ENCODE measurements at places on chromosomes 13 and 19. TPM values are rescaled to one million over a fixed set of nuclear protein-coding genes. Genes with fewer than 3 reads are reported as not detected.
A peak's percentile ranks its signal among the peaks of the same experiment; 100 is the strongest.

Gene FLT1
- total RNA-seq = 12.6 TPM

Gene NLRP9
- total RNA-seq = not detected

Gene SBK3
- not detected for total RNA-seq

Gene CCDC106
- total RNA-seq = 13.5 TPM

Gene NLRP4
- not detected for total RNA-seq

Gene APOC1
- 6,817 TPM for total RNA-seq

Gene APOC4
- 297 TPM for total RNA-seq

Gene GJB6
- total RNA-seq = not detected

Gene HSH2D
- 0.86 TPM for total RNA-seq

Gene ZNF599
- 2.6 TPM for total RNA-seq

DNA sequence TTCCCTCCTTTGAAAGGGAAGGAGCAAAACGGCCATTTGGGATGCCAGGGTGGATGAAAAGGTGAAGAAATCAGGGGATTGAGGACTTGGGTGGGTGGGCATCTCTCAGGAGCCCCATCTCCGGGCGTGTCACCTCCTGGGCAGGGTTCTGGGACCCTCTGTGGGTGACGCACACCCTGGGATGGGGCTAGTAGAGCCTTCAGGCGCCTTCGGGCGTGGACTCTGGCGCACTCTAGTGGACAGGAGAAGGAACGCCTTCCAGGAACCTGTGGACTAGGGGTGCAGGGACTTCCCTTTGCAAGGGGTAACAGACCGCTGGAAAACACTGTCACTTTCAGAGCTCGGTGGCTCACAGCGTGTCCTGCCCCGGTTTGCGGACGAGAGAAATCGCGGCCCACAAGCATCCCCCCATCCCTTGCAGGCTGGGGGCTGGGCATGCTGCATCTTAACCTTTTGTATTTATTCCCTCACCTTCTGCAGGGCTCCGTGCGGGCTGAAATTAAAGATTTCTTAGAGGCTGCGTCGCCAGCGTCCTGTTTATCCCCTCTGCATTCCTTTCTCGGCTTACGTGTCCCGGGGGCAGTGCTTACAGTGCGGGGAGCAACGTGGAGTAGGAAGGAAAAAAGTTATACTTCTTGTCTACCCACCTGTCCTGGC, 15.2 kb upstream of the S1PR4 start:
- peak; percentile 66 for DNase-seq

- DNase-seq = no peak
Observed at GRCh38 chr13:98483601-98484288, 93.2 kb downstream of the STK24 start.

DNA sequence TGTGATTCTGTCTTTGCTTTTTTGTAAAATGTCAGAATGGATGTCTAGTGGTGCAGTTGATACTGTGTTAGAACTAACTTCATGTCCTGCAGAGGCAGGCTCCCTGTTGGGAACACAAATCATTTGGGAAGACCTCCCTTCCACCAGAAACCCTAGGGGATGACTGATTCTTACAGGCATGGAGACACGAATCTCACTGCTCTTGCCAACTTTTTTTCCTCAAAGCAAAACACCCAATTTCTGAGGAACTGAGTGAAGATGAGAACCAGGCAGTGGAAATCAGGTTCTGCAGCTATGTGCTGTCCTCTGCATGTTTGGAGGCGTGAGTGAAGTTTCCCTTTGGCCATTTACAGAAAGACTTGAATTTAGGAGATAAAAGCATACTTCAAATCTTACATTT, 87.5 kb upstream of the CSNK1A1L start:
- DNase-seq = no peak

GRCh38 chr13:108859197-108860012, 230.0 kb downstream of the MYO16 start:
- DNase-seq = no peak

- DNase-seq = no peak
Observed at GRCh38 chr13:113413178-113413897, 40.0 kb downstream of the ADPRHL1 start.

- DNase-seq = no peak
Observed at GRCh38 chr13:86848716-86849115, 822.5 kb upstream of the SLITRK5 start.

- no peak for DNase-seq
Observed at GRCh38 chr13:80871481-80871880, 530.6 kb upstream of the SPRY2 start.

DNA sequence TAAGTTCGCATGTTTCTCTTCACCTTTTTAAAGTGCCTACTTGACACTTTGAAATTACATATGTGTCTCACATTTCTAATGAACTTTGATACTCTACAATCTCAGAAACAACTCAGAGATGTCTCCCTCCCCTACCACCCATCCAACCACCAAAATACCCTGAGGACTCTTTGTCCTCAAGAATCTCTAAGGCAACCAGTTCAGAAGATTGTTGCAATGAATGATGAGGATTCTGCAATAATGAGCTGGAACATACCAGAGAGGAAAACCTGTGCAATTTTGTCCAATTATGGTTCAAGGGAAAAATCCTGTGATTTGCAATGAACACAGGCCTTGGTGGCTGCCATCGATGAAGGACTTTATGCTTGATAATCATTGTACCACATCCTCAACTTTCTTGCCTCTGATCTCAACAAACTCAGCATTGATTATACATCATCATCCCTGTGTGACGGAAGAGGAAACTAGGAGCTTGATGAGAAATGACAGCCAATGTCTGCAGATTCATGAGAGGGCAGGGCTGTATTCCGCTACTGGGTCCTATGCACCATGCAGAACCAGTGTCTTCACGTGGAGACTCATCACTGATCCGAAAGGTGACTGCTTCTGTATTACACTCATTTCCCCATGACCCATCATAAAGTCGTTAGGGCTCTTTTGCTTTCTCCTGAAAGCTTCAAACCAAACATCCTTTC, 1.1 kb downstream of the FPR1 start:
- no peak for DNase-seq

DNA sequence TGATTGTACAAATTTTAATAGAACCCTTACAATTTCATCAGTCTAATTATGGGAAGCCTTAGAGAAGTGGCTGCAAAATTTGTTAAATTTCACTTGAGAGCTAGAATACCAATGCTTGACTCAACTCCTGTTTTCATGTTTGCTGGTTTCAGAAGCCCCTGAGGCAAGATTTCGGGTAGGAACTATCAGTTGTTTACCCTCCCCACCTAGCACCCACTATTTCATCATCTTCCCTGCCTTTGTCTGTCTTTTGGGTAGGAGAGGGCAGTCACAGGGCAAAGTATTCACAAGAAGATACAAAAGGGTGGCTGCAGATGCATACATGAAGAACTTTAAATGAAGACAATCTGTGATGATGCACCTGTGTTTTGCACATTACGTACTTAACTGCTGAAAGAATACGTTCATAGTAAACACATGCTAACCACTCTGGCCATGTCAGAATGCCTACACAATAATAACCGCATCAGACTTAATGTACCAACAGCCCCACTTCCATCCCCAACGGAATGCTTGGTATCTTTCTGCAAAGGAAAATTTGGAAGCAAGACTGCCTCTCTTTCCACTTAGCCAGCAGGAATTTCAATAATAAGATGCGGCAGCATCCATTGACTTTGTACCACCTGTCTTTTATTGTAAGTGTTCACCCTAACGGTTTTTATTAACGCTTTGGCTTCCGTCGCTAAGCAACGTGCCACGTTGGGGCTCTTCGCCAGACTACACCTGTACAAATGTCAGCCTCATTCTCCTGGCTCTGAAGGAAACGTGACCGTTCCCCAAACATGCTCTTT, 30.4 kb downstream of the TPT1 start:
- DNase-seq = no peak

DNA sequence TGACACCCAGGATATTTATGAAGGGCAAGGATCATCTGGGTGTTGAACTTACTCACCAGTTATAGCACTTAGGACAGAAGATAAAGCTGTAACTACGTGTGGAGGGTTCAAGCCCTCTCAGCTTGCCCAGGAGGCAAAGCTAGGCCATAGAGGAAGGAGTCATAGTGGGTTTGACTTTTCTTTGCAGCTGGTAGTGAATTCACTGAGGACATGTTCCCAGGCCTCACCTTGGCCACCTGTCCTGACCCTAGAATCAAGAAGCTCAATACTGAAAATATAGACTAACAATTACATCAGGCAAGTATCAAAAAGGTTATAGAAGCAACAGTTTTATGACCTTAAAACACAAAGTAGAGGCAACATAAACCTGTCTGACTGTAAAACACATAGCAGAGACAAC, 1207.7 kb downstream of the SLITRK1 start:
- no peak for DNase-seq

DNA sequence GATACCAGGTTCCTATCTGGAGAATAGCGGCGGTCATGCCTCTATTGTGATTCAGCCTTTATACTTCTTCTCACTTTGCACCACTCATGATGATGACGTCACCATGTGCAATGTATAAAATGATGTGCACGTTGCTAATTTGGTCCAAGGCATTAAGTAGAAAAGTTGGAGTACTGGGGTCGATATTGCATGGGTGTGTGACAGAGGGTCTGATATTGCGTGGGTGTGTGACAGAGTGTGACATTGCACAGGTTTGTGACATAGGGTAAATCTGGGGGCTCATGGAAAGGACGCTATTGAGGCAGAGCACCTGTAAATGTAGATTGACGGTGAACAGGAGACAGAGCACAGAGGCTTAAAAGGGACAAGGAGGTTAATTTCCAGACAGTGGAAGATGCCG, 4.5 kb upstream of the VN1R4 start:
- no peak for DNase-seq

DNA sequence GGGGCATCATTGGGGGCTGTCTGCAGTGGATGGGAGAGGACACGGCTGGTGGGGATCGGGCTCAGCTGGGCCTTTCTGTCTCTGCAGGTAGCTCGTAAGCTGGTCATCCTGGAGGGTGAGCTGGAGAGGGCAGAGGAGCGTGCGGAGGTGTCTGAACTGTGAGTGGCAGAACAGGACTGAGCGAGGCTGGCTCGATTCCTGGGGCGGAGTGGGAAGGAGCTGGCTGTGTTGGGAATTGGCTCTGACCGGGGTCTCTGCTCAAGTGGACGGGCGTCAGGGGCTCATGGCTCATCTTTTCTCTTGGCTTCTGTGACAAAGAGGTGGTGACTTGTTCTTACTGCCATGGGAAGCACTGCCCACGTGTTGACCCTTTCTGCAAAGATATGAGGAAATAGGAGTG, 11.6 kb downstream of the TPM4 start:
- no peak for DNase-seq

DNA sequence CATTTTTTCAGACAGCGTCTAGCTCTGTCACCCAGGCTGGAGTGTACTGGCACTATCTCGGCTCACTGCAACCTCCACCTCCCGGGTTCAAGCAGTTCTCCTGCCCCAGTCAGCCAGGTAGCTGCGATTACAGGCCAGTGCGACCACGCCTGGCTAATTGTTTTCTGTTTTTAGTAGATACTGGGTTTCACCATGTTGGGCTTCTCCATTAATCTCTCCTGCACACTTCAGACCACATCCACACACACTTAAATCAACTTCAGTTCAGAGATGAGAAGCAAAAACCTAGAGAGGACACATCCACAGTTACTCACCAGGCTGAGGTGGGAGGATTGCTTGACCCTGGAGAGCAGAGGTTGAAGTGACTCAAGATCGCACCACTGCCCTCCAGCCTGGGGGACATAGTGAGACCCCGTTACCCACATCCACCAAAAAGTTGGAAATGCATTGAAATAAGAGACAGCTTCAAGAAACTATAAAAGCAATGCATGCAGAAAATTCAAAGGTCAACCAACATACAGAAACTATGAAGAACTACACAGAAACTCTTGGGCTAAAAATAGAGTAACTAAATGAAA, 42.3 kb downstream of the ZNF611 start:
- DNase-seq = no peak

DNA sequence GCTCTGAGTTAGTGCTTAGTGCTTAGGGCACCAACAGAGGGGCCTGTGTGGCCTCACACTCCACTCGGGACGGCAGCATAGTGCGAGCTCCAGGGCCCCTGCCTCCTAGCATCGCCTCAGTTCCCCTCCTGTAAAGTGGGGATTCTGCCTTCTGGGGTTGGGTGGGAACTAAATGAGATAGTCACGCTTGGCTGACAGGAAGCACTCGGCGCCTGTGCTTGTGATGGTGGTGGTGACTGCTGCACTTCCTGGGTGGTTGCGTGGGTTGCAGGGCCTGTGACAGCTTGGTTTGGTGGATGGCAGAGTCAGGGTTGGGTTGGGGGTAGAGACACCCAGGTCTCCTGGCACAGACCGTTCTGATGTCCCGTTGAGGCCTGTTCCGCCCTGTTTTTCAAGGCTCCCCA, 7.7 kb downstream of the PLEKHF1 start:
- no peak for DNase-seq

- DNase-seq = no peak
Observed at GRCh38 chr13:26376430-26376829, 122.5 kb downstream of the CDK8 start.

DNA sequence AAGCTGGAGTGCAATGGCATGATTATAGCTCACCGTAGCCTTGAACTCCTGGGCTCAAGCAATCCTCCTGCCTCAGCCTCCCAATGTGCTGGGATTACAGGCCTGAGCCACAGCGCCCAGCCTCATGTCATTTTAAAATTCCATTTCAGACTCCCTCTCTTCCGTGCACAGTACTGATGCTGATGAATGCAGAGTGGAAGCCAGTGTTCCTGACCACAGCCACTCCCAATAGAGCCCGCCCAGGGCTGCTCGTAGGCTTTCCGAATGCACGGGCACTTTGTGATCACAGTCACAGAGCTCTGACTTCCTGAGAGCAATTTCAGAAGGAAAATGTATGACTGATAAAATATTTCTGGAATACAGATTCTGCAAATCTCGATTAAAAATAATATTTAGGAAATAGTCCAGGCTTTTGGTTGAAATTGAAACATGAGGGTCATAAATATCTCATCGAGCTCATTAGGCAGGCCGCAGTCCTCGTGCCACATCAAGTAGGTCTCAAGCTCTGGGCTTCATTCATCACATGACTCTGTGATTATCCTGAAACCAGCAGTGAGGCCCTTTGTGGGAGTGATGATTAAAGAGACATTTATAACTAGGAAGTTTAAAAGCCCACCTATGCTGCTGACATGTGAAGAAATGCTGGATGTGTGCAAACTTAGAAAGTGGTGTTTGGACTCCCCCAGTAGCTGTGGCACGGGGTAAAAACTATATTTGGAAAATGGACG, 38.9 kb upstream of the AMER2 start:
- no peak for DNase-seq

DNA sequence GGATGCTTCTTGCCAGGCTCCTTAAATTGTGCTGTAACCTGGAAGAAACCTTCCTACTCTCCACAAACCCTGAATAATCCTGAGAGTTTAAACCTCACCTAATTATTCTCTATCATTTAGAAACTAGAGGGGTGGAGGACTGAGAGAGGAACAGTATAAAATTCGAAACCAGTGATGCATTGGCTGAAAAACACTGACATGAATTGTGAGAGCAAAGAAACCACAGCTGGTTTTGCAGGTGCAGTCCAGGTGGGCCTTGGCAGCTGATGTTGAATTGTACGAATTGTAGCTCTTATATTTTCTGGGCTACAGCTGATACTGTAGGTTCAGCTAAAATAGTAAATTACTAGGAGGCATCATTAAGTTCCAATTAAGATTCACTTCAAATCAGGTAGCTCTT, 227.0 kb upstream of the SLITRK5 start:
- no peak for DNase-seq
